ENCODE measurements at places on chromosomes 5 and 9. TPM values are rescaled to one million over a fixed set of nuclear protein-coding genes. Genes with fewer than 3 reads are reported as not detected.
A peak's percentile ranks its signal among the peaks of the same experiment; 100 is the strongest.

DNA sequence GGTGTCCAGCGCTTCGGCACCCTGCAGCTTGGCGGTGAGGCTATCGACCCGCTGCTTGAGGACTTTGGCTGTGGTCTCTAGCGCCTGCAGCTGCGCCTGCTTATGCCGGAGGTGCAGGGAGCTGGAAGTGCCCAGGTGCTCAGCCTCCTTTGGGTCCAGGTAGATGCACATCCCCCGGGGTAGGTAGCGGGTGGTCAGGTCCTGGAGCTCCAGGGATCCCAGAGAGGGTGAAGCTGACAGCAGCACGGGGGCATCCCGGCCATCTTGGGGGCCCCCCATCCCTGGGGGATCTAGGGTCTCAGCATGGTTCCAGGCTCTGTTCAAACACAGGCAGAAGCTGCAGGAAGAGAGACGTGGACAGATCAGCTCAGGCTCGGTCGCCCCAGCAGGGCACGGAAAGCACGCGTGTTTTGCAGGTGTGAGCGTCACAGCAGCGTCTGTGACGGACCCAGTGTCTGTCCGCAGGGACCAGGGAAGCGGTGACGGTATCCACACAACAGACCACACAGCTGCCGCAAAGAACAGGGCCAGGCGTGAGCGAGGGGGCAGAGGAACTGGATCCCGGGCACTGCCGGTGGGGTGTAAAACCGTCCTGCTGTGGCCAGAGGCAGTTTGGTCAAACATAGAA lies 17.4 kb downstream of the CCDC187 start:
- DNase-seq, result no peak

DNA sequence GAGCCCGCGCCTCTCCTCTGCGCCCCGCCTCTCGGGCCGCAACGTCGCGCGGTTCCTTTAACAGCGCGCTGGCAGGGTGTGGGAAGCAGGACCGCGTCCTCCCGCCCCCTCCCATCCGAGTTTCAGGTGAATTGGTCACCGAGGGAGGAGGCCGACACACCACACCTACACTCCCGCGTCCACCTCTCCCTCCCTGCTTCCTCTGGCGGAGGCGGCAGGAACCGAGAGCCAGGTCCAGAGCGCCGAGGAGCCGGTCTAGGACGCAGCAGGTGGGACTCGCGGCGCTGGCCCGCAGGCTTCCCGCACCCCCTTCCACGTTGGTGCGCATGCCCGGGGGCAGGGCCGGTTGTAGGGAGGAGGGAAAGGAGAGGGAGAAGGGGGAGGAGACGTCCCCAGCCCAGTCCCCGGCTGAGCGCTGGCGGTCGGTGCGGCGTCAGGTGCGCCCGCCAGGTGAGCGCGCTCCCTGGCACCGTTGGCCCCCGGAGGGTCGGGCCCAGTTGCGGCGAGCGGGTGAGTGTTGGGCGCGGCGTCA lies at the start of gene OCLN:
OCLN (plus strand) TSS at position 400 of the 532 bp plus-strand sequence. CDS start 11,455 bp downstream, outside the sequence.
- DNase-seq, result no peak

- no peak for DNase-seq
Measured at GRCh38 chr9:136720898-136721338, 8.5 kb downstream of the DIPK1B start.

- DNase-seq, result no peak
Measured at GRCh38 chr9:68859347-68859746, 154.3 kb downstream of the PIP5K1B start.

The PCDHB14 gene
- 10.5 TPM for total RNA-seq

GRCh38 chr9:121362813-121363621 lies 7.0 kb downstream of the STOM start:
- no peak for DNase-seq

The BAAT gene
- not detected for total RNA-seq

The MLANA gene
- not detected for total RNA-seq

The TNC gene
- 742 TPM for total RNA-seq

DNA sequence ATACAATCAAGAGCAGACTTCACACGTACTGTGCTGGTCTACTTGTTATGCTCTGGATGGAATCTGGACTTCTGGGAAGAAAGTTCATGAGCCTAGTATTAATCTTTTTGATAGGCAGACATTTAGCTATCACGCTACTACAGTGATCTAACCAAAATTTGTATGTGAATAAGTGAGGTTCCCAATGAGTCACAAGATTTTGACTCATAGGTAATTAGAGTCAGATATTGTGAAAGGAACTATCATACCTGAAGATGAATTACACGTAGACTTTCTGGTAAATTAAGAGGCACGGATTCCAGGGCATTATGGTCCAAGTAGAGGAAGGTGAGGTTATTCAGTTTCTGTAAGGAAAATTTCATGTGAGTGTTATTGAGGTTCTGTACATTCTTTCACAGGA lies 18.4 kb downstream of the OGN start:
- DNase-seq, result no peak

GRCh38 chr9:69898714-69899209 lies 78.1 kb downstream of the CFAP95 start:
- no peak for DNase-seq

The UGT3A2 gene
- total RNA-seq, result not detected

- no peak for DNase-seq
Measured at GRCh38 chr5:160448886-160449285, 27.2 kb downstream of the PTTG1 start.

- no peak for DNase-seq
Measured at GRCh38 chr9:1460143-1460769, 410.1 kb downstream of the DMRT2 start.

The ITK gene
- 6.6 TPM for total RNA-seq

The ELOVL7 gene
- total RNA-seq, result 2.7 TPM

The RNF183 gene
- not detected for total RNA-seq

DNA sequence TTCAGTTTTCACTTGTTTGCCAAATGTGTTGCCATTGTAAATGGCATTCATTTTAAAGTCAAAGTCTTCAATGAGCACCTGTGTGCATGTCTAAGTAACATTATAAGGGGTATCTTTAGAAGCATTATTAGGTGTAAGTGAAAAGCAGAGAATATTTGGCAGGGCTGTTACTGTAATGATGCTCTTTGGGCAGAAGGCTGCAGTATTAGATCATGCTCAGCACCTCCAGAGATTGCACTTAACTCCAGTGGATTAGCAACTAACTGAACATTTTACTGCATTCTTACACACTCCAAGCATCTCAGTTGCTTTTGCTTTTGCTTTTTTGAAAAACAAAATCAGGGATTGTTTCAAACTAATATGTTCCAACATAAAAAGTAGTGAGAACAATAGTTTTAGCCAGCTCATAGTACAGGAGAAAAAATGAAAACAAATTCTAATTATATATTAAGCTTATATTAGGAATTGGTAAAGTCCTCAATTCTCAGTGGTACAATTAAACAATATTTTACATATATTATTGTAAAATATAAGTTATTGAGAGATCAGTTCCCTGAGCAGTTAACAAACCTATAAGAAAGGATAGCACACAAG lies 1740.9 kb upstream of the CDH9 start:
- no peak for DNase-seq

DNA sequence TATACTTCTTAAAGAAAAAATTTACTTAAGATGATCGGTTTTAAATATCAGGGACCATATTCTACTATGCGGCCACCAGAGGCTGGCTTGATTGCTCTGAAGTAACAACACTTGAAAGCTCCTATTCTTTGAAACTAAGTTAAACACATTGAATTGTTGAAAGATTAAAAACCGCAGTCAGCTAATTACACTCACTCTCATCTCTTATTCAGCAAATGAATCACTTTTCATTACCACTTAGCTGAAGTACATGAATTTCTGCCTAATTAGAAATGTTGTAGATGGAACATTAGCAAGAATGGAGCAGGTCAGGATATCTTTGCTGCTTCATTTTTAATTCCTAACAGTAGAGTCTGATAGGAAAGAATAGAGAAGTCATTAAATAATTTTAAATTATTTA lies 42.3 kb downstream of the LSM11 start:
- DNase-seq, result no peak

DNA sequence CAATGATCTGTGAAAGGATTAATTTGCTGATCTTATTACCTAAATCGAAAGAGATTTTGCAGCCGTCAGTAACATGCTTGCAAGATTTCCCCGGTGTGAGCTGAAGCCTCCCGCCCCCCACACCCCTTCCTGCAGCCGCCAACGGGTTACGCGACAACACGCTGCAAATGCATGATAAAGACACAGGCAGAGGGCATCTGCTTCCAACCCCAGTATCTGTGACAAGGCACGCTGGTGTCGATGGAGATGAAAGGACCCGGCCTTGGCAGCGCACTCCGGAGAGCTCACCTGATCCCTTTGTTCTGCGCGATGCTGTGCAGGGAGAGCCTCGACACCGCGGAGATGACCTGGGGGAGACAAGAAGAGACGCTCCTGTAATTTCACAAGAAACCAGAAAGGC lies 122.9 kb upstream of the SARDH start:
- DNase-seq, result no peak

The CATSPER3 gene
- not detected for total RNA-seq

GRCh38 chr9:13863112-13863511 lies 450.8 kb downstream of the NFIB start:
- DNase-seq, result peak; percentile 90

The FAM221B gene
- total RNA-seq, result not detected

GRCh38 chr5:126403876-126404275 lies 19.3 kb upstream of the GRAMD2B start:
- DNase-seq, result no peak

GRCh38 chr5:154523104-154523503 lies 45.1 kb upstream of the HAND1 start:
- no peak for DNase-seq

The CCDC187 gene
- total RNA-seq, result not detected

DNA sequence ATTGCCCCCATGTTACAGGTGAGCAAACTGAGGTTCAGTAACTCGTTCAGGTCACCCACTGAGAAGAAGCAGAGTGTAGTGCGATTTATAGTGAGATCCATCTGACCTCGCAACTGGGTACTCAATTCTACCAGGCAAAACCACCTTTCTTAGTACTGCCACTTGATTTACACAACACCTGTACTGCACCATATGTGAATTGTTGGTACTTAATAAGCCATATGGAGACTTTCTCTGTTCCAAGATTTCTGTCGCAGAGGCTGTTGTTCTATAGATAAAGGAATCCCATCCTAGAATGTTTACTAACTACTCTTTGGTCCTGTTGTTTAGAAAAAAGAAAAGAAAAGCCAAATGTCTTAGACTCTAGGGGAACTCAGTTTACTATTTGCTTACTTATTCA lies 287.5 kb downstream of the KCTD16 start:
- DNase-seq, result no peak

DNA sequence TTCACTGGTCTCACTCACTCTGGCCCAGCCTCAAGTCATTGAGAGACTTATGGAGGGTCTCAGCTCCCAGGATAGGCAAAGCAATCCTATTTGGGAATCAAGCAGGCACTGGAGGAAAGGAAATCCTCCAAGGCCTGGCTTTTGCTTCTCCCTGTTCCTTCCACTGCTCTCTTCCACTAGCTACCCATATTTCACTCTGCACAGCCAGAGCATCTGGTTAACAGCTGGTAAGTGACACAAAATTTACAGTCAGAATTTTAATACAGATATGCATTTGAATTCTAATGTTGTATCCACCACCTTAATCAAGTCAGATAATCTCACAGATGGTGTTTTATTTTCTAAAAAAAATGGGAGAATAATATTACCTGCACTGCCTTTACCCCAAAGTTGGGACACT lies 868 bp upstream of the C1QTNF2 start:
- DNase-seq, result no peak

DNA sequence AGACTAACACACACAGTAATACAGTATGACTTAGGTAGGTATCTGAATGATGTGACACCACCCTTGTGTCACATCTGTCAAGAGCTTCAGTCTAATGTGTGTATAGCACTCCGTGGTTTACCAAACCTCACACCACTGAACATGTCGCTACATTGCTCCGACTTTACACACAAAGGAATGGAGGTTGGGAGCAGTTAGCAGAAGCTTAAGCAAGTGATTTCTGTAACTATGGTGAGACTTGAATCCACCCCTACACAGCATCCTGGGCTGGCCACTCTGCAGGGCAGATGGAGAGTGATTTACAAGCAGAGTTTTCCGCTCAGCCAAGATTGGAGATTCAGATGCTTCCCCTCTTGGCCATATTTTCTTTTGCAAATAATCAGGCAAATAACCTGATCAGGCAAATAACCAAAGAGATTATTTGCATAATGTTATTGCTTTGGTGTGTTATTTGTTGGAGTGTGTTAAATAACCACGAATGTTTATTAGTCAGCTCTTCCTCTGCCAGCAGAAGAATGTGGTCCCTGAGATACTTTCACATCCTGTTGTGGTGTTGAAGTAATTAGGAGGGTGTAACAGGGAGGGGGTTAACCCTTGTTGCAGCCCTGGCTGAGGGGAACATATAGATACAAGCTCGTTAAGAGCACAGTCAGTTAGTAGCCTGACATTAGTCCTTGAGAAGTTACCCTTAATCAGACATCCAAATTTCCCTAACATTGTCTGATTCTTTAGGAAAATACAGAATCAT lies 92.8 kb downstream of the SNX18 start:
- no peak for DNase-seq

DNA sequence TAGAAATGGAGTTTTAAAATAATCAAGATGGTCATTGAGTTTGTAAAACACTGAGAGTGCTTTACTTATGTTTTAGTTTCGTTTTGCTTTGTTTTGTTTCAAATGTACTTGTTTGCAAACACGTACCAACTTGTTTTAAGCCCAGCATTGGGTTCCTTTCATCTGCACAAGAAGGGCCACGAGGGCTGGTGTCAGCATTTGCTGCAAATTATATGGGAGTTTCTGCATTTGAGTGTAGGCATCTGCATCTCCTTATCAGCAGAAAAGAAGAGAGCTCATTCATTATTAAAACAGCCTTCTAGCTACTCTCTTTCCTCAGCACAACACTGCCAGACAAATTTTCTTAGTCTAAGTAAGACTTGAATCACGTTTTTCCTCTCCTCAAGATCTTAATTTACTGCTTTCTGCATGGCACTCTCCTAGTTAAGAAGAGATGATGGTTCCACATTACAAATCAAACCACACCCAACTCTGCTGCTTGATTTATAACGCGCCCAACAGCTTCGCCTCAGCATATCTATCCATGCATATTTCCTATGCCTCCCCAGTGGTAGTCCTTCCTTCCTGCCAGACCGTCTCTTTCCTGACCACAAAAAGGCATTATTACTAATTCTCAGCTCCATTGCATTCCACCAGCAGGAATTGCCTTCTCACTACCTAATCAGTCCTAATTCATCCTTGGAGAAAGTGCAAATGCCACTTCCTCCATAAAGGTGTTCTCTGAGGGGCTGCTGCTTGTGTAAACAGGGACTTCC lies 95.2 kb upstream of the CAST start:
- no peak for DNase-seq

- DNase-seq, result no peak
Measured at GRCh38 chr9:120740132-120740531, 25.9 kb upstream of the MEGF9 start.

DNA sequence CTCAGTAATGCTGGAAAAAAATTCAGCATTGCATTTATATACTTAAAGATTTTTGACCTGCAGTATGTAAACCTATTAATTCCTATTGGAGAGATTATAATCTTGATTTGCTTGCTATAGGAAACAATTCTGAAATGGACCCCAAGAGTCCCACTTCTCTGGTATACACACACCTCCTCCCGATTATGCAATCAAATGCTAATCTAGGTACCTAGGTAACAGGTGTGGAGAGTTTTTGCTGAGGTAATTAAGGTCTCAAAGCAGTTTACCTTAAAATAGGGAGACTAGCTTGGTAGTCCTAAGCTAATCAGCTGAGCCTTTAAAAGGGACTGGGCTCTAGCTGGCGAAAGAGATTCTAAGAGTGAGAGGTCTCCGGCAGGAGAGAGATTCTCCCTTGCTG lies 22.2 kb downstream of the ISOC1 start:
- DNase-seq, result no peak

Measured in sigmoid colon (tissue), 7 donors.